ENCODE measurements at places on chromosomes 5 and 9.

GRCh38 chr5:172573120-172573882 lies 67.8 kb upstream of the NEURL1B start:
- DNase-seq, result no peak

GRCh38 chr5:172095368-172096206 lies 89.1 kb upstream of the FBXW11 start:
- DNase-seq, result no peak

DNA sequence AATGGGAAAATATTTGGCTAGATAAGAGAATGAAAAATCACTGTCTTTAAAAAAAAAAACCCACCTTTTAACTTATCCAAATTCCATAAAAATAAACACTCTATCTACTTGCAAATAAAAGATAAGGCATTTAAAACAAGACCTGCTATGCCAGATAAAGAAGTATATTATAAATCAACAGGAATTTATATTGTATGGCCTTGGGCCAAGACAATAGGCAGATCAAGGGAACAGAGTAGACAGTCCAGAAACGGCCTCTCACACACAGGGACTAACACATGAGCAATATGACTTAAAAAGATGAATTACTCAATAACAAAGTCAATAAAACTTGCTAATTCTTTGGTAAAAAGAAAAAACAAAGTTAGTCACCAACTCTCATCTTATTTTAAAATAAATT lies 34.7 kb upstream of the ICE1 start:
- DNase-seq, result no peak

DNA sequence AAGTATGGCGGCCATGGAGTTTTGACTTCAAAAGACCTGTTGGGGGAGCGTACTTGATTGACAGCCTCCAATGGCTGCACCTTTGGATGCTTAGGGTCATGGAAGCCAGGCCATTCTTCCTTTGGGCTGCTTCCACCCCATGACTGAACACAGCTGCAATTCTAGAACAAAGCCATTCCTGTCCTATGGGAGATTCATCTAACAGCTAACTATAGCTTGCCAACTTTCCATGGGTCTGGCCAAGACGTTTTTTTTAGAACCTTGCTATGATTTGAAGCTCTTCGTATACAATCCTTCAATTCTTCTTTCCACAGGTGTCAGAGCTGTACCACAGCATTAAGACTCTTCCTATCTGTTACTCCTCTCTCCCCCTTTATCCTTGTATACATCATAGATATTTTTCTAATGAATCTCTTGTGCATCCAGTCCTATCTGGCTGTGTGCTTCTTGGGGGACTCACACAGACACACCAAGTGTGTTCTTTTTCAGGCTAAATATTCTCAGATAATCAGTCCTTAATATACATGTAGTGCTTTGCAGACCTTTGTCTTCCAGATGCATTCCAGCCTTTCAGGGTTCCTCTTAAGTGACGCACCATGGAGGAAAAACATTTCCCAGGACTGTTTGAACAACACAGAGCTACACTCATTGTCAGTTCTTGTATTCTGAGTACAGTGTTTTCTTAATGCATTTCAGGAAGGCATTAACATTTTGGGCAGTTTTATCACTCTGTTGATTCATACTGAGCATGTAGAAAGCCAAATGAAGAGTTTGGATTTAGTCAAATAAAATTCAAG lies 198.9 kb downstream of the TAF11L14 start:
- DNase-seq, result no peak

- DNase-seq, result no peak
These were observed 253.4 kb upstream of the ANKH start for GRCh38 chr5:15124871-15125568.

DNA sequence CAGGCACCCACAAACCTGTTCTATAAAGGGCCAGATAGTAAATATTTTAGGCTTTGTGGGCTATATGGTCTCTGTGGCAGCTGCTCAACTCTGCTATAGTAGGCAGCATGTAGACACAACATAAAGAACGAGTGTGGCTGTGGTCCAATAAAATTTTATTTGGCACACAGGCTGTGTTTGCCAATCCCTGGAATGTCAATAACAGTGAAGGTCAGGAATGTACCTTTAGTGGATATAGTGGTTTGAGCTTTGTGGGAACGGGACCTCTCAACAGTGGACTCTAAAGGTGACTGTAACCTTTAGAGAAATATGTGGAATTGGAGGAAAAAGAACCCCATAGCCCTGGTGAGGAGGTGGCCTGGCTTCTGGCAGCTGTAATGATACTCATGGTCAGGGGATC lies 145.2 kb downstream of the MAST4 start:
- DNase-seq, result no peak

- no peak for DNase-seq
These were observed 268.2 kb downstream of the HSPA4 start for GRCh38 chr5:133319905-133320520.

GRCh38 chr5:58440901-58441460 lies 18.9 kb downstream of the PLK2 start:
- DNase-seq, result no peak

DNA sequence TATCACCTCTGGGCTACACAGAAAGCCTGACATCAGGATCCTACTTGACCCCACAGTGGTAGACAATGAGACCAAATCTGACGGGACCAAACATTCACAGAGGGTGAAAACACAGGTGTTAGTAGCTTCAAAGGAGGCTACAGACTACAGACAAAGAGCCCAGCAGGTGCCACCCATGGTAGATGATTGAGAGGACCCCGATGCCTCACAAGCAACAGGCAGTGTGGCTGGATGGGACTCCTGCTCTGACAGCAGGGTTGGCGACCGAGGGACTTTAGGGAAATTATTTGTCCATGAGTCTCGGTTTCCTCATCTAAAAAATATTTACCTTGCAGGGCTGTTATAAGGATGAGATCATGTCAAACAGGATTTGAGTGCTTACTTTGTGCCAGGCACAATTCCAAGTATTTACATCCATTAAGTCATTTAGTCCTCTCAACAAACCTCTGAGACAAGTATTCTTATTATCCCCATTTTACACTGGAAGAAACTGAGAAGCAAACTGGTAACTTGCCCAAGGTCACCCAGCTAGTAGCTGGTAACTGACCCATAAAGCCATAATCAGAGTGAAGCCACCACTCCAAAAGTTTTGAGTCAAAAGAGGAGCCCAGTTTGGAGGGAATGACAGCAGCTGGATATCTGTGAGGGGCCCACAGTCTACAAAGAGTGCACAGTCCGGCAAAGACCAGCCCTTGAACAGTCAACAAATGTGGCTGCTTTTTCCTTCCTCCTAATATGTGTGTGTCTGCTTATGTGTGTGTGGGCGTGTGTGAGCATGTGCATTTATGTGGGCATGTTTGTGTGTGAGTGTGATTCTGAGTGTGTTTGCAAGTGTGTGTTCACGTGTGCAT lies 502.0 kb downstream of the BNC2 start:
- DNase-seq, result no peak

DNA sequence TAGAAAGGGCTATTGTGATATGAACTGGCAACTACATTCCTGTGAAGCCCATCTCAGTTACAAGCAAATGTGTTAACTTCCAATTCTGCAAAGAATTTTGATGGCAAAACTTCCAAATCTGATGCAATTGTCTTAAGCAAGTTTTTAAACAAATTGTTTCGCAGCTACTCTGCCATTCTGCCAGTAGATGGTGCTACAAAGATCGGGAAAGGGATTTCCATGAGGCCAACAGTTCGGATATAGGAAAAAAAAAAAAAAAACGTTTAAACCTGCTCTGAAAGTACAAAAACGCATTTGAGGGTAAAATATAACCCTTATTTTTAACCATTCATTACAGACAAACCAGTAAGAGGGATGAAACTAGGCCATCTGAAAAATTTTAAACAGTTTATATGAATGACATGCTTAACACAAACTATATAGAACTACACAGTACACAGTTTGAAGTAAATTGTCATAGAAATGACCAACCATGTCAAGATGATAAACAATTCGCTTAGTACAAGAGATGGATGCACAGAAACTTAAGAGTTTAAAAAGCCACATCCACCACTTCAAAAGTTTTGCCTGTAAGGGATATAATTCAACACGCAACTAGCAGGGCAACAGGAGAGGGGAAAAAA lies 2.2 kb downstream of the HNRNPA0 start:
- DNase-seq, result no peak

- DNase-seq, result no peak
These were observed 1541.1 kb upstream of the WWC1 start for GRCh38 chr5:166750376-166750775.

GRCh38 chr5:138605254-138605972 lies 30.2 kb upstream of the HSPA9 start:
- no peak for DNase-seq

DNA sequence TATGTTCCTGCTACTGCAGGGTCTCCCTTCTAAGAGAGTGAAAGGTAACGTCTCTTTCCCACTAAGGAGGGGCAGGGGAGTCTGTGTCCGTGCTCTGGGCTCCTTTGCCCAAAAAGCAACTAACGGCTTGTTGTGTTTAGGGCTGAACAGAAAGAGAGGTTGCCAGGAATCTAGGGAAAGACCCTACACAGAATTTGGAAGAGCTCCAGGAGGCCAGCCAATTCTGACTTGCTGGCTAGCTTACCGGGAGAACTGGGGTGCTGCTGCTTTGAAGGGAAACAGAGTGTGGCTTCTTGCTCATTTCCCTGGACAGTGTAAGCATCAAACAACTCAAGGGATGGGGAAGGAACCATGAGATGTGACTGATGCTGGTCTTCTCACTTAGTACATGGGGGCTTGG lies 176.1 kb downstream of the GADD45G start:
- DNase-seq, result no peak

DNA sequence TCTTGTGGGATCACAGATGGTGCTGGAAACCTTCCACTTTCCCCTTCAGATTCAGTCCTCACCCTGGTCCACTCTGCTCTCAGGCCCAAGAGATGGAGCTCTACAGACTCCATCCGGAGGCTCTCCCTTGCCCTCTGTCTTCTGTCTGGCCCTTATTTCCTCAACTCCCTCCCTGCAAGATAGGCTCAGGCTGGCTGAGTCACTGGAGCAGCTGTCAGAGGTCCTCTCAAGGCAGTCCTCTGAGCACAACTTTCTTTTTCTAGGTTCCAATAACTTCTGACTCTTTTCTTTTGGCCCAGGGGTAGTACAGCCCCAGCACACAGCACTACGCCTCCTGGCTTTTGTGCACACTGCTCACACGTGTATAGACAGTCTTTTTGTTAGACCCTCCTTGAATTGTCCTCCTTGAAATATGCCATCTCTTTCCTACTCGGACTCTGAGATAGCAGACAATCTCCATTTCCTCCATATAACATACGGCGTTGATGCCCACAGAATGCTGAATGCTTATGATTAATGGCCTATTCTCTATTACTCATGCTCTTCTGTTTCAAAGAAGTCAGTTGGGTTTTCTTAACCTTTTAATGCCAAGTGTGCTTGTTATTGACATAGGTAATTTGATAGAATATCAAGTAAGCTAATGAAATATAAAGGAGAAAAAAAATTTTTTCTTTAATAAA lies 193.1 kb downstream of the SLC12A2 start:
- no peak for DNase-seq

DNA sequence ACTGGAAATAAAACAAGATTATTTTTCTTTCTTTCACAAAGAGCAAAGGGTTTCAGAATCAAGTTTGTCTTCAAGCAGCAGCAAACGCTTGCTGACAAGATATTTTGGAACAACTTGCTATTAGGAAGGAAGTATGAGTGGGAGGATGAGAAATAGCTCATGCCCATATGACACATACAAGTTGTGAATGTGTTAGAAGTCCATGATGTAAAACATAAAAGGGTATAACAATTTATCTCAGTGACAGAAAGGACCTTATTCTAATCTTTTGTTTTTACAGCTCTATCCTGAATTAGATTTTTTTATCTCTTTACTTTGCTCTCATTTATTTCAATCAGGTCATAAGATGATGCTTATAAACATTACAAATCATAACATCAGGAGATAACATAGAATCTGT lies 516.6 kb upstream of the MEF2C start:
- no peak for DNase-seq

GRCh38 chr9:35706951-35707350 lies 17.2 kb upstream of the TPM2 start:
- no peak for DNase-seq

- DNase-seq, result no peak
These were observed 20.1 kb downstream of the NFIB start for GRCh38 chr9:14293801-14294200.

- no peak for DNase-seq
These were observed 2.4 kb downstream of the PGGT1B start for GRCh38 chr5:115260248-115260647.
